Natural killer cell (primary cell): ENCODE measurements at places on chromosomes 2 and 18. TPM values are rescaled to one million over a fixed set of nuclear protein-coding genes. Genes with fewer than 3 reads are reported as not detected.

GRCh38 chr2:6641956-6642355, 223.8 kb downstream of the CMPK2 start:
- H3K36me3 ChIP-seq = no peaks in the 10 kb centered on the region
- no peak overlapping the region for H3K27ac ChIP-seq
- DNase-seq = no peak
- no peaks in the 10 kb centered on the region for H3K27me3 ChIP-seq
- H3K4me1 ChIP-seq = no peaks in the 10 kb centered on the region
- no peak overlapping the region for H3K4me3 ChIP-seq

GRCh38 chr2:20398956-20399567, 47.8 kb upstream of the RHOB start:
- H3K4me3 ChIP-seq = no peak overlapping the region
- no peaks in the 10 kb centered on the region for H3K36me3 ChIP-seq
- DNase-seq = no peak
- H3K27ac ChIP-seq = no peak overlapping the region
- H3K4me1 ChIP-seq = no peaks in the 10 kb centered on the region

GRCh38 chr2:86028766-86029381, 76.8 kb downstream of the POLR1A start:
- no peak for DNase-seq
- no peak overlapping the region for H3K27ac ChIP-seq
- no peaks in the 10 kb centered on the region for H3K27me3 ChIP-seq
- H3K4me1 ChIP-seq = no peaks in the 10 kb centered on the region
- peaks cover 78% of the 10 kb centered on the region for H3K36me3 ChIP-seq
- H3K4me3 ChIP-seq = no peak overlapping the region

LIMS4 gene
- total RNA-seq = 0.40 TPM

DNA sequence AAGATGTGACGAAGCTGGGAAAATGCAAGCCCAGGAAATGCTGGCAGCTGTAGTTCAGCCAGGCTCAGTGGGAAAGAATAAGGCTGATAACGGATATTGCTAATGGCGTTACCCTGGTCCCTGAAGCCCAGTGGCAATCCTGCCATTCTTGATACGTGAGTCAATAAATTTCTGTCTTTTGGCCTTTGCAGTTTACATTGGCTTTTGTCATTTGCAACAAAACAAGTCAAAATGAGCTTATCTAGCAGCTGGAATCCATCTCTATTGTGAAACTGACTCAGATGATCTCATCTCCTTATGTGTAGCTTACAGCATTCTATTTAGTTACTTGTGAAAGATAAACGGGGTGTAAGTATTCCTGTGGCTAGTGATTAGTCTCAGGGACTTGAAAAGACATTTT, 43.8 kb downstream of the ARL6IP6 start:
- H3K27ac ChIP-seq = no peak overlapping the region
- no peak for DNase-seq
- H3K36me3 ChIP-seq = peaks cover 7% of the 10 kb centered on the region

ALPI gene
- total RNA-seq = not detected

- no peaks in the 10 kb centered on the region for H3K36me3 ChIP-seq
- no peak for DNase-seq
- no peak overlapping the region for H3K4me3 ChIP-seq
- H3K27me3 ChIP-seq = no peaks in the 10 kb centered on the region
- H3K27ac ChIP-seq = no peak overlapping the region
Observed at GRCh38 chr2:79977792-79978191, 326.8 kb downstream of the LRRTM1 start.

- H3K27ac ChIP-seq = no peak overlapping the region
- no peak for DNase-seq
- H3K4me1 ChIP-seq = no peaks in the 10 kb centered on the region
- no peaks in the 10 kb centered on the region for H3K27me3 ChIP-seq
Observed at GRCh38 chr2:235314371-235314930, 179.4 kb upstream of the AGAP1 start.

- no peak for DNase-seq
- no peak overlapping the region for H3K27ac ChIP-seq
- no peaks in the 10 kb centered on the region for H3K4me1 ChIP-seq
- no peaks in the 10 kb centered on the region for H3K27me3 ChIP-seq
- no peaks in the 10 kb centered on the region for H3K36me3 ChIP-seq
- H3K4me3 ChIP-seq = no peak overlapping the region
Observed at GRCh38 chr2:164110515-164110914, 374.7 kb upstream of the FIGN start.

DNA sequence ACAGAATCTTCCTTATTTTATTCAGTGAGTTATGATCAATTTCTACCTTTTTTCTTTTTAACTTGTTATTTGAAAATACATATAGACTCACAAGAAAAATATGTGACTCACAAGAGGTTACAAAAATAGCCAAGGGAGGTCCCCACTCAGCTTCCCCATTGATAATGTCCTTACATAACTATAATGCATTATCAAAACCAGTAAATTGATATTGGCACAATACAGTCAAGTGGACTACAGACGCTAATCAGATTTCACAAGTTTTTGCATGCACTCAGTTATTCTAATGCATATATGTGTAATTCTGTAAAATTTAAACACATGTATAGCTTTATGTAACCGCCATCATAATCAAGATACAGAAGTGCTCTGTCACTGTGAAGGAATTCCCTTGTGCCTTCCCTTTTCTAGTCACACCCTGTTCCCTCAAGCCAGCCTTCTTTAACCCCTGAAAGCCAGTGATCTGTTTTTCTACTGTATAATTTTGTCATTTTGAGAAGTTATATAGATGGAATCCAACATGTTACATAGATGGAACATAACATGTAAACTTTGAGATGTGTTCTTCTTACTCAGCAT, 118.4 kb downstream of the ALMS1 start:
- H3K27me3 ChIP-seq = no peaks in the 10 kb centered on the region
- H3K4me3 ChIP-seq = no peak overlapping the region
- H3K27ac ChIP-seq = no peak overlapping the region
- no peaks in the 10 kb centered on the region for H3K36me3 ChIP-seq

TEKT4 gene
- not detected for total RNA-seq

DNA sequence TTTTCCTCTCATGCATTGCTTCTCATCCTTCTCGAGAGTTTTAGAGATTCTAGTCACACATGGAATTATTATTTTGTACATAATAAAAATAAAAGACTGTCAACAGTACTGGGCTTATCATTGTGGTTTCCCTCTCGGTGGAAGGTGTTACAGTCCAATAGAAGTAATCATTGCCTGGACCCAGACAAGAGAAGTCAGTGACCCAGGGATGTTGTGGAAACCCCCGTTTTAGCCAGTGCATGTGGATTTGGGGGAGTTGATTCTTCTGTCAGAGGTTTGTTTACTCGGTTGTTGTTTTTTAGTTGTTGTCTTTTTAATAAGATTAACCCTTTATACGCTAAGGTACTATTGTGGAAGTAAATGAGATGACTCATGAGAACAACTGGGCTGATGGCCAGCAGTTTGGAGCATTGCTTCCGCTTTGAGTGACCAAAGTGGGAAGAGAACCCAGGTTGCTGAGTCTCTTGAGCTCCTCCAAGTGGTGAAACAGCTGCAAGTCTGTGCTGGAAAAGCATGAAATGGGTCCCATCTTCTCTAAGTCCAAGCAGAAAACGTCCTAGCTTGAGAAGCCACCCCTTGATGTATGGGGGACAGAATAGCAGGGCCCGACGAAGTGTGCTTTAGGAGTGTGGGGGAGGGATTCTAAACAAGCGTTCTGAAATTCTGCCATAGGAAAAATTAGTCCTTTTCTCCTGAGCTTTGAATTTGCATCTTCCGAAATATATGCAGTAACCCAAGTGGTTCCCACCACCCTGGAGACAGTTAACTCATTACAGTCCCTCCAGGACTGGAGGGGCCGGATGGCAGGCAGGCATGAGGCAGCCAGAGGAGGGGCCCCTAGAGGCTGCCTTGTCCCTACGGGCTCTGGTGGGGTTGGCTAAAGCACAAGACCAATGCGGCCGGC, 61.8 kb upstream of the GPR45 start:
- no peaks in the 10 kb centered on the region for H3K36me3 ChIP-seq
- peaks cover 21% of the 10 kb centered on the region for H3K4me1 ChIP-seq
- no peaks in the 10 kb centered on the region for H3K27me3 ChIP-seq
- no peak for DNase-seq

LONRF2 gene
- not detected for total RNA-seq

FBXO48 gene
- total RNA-seq = 1.3 TPM

DNA sequence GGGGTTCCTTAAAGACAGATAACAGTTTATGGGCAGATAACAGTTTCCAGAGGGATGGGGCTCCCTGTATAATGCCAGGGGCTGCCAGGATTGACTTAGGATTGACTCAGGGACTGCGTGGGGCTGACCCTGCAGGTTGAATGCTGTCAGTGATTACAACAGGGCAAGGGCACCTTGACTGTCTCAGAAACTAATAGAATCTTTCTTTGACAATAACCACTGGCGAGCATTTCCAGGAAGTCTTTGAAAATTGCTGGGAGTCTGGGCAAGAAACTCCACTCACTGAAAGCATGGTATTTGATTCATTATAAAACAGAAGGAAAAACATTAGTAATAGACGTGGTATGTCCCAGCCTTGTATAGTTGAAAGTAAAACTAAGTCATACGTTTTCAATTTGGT, 101.0 kb downstream of the GPD2 start:
- no peaks in the 10 kb centered on the region for H3K36me3 ChIP-seq
- H3K4me1 ChIP-seq = no peaks in the 10 kb centered on the region
- H3K27ac ChIP-seq = no peak overlapping the region
- no peaks in the 10 kb centered on the region for H3K27me3 ChIP-seq
- no peak for DNase-seq
- no peak overlapping the region for H3K4me3 ChIP-seq

DNA sequence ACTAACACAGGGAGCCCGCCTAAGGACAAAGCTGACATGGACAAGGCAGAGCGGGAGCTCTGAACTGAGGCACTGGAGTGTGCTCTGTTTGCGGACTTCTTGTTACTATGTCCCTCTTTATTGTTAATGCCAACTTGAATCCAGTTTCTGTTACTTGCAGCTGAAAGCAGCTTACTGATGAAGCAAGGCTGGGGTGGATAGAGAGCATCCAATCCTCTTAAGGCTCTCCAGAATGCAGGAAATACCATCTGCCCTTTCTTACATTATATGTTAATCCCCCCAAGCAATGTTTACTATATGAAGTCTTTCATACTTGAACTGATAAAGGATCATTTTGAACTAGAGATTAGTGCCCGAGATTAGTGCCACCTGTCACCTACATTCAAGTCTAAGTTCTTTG, 9.4 kb downstream of the FAM210A start:
- DNase-seq = no peak
- no peak overlapping the region for H3K27ac ChIP-seq
- no peaks in the 10 kb centered on the region for H3K36me3 ChIP-seq
- H3K27me3 ChIP-seq = no peaks in the 10 kb centered on the region

SLC38A11 gene
- total RNA-seq = not detected

GRCh38 chr2:98685930-98686887, 44.7 kb downstream of the MGAT4A start:
- H3K27me3 ChIP-seq = no peaks in the 10 kb centered on the region
- H3K4me3 ChIP-seq = no peak overlapping the region
- no peak for DNase-seq
- H3K36me3 ChIP-seq = no peaks in the 10 kb centered on the region

RASGRP3 gene
- 21.1 TPM for total RNA-seq

FN1 gene
- total RNA-seq = not detected

DNA sequence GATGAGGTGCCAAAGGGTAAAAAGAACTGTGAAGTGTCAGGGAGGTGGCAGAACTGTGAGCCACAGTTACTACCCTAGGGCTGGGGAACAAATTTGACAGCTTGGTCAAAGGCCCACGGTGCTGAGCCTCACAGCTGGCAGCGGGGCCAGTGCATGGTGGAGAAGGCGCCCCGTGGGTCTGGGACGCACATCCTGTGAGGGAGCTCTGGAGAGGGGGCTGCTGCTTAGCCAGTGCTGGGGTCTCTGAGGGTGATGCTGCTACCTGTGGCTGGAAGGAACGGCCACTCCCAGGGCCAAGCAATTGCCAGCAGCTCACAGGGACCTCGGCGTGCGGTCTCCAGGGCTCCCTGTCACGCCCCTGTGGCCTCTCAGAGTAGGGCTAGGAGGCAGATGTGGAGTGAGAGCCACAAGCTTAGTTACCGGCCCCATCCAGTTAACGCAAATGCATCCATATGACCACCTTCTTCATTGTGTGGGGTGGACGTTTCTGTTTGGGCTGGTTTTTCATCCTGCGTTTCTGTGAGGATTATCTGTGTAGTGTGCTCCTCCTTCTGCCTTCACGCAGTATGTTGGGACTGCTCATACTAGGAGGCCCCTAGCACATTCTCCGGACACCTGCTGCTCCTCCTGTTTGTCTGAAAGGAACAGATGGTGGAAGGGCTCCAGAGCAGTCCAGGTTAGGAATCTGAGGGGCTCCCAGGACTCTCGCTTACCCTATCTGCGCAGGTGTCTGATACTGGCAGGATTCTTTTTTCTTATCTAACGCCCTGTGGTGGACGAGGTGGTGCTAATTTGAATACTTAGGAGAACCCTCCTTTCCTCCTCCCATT, 26.0 kb downstream of the STK25 start:
- H3K4me1 ChIP-seq = no peaks in the 10 kb centered on the region
- H3K27me3 ChIP-seq = no peaks in the 10 kb centered on the region
- no peak overlapping the region for H3K4me3 ChIP-seq
- H3K36me3 ChIP-seq = no peaks in the 10 kb centered on the region

DNA sequence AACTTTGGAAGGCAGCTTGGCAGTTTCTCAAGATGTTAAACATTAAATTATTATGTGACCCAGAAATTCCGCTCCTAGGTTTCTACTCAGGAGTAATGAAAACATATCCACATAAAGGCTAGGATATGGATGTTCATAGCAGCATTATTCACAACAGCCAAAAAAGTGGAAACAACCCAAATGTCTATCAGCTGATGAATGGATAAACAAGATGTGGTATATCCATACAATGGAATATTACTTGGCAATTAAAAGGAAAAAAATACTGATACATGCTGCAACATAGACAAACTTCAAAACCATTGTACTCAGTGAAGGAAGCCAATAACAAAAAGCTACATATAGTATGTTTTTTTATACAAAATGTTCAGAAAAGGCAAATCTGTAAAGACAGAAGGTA, 12.4 kb upstream of the FAM228A start:
- no peaks in the 10 kb centered on the region for H3K36me3 ChIP-seq
- H3K27me3 ChIP-seq = no peaks in the 10 kb centered on the region
- H3K4me1 ChIP-seq = no peaks in the 10 kb centered on the region
- H3K27ac ChIP-seq = no peak overlapping the region
- H3K4me3 ChIP-seq = no peak overlapping the region

DNA sequence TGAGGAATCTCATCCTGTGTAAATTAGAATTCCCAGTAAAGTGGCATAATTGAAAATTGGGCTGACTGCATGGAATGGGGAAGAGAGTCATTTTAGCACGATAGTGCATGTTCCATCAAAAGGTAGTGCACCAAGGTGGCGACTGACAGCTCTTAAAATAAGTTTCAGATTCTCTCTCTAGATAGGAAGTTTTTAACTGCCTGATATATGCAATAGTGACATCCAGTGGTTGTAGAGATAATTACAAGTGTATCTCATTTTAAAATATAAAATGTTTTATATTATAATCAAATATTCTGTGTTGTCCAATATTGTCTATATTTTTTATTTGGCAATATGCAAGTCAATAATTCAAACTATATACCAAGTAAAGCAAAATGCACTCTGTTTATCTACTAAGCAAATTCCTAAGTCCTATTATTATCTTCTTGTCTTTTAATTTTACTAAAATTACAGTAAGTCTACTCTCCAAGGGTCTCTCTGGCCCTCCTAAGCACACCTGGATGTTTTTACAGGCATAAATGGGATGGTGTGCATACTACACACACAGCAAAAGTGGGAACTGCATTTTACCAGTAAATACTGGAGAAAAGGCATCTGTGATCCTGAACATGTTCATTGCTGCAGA, 397.7 kb upstream of the HNRNPA3 start:
- no peak for DNase-seq
- no peaks in the 10 kb centered on the region for H3K4me1 ChIP-seq
- H3K36me3 ChIP-seq = no peaks in the 10 kb centered on the region
- no peak overlapping the region for H3K4me3 ChIP-seq
- no peaks in the 10 kb centered on the region for H3K27me3 ChIP-seq

SLC40A1 gene
- total RNA-seq = 4.4 TPM
